Stimulated activated CD4-positive, alpha-beta T cell treated with anti-CD3 and anti-CD28 coated beads, Interleukin-12 subunit alpha, Interleukin-12 subunit beta, amount 100 ng/mL, for 48 hours (primary cell): ENCODE measurements at places on chromosomes 5 and 9.
A peak's percentile ranks its signal among the peaks of the same experiment; 100 is the strongest.

DNA sequence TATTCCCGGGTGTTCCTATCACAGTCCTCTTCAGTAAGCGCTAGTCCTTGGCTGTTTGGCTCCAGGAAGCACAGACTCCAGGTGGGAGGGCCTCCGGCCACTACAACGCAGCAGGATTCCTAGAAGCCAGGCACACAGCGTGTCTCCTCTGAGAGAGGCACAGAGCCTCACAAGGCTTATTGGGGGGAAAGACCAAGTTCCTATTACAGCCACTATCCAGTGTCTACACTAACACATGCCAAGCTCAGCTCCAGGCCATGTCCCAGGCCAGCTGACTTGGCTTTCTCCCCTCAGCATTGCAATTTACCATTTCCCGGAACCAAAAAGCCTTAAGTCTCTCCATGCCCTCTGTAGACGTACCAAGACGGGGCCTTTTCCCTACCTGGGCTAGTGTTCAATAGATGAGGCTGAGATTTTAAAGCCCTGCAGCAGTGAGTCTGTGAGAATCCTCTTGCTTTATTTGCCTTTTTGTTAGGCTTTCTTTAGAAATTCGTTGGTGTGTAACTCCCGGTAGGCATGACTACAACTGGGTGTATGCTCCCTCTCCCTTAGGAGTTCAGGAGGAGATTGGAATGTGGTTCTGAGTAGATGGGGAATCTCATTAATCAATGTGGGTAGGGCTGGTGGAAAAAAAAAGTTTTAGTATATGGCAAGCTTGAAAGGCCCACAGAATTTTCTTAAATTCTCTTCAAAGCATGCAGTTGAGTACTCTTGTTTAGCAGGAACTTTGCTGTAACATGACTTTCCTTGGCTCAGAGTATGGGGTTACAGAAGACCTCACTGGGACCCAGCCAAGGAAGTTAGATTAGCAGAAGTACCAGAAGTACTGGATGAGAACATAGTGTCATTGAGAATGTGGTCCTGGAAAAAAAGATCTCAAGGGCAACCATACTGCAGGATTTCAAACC, 84.3 kb upstream of the SLC1A3 start:
- no peak for DNase-seq

- DNase-seq: no peak
Measured at GRCh38 chr9:121286688-121286972, 18.7 kb downstream of the GSN start.

DNA sequence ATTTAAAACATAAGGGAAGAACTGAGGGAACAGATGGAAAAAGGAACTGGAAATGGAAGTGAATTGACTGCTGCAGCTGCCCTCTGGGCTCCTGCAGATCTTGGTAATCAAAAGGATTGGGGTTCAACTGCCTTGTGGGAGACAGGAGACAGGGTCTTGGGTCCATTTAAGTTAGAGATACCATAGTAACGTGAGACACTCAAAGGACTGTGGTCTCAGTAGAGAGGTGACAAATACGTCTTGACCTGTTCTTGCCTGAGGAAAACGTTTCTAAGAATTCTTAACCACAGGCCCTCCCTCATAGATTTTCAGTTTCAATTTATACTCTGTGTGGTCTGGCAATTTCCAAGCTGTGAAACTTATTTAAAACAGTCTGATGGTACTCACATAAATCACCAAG, 100.8 kb upstream of the DHFR start:
- DNase-seq: no peak

- DNase-seq: no peak
Measured at GRCh38 chr9:131240047-131240921, 36.0 kb downstream of the FAM78A start.

DNA sequence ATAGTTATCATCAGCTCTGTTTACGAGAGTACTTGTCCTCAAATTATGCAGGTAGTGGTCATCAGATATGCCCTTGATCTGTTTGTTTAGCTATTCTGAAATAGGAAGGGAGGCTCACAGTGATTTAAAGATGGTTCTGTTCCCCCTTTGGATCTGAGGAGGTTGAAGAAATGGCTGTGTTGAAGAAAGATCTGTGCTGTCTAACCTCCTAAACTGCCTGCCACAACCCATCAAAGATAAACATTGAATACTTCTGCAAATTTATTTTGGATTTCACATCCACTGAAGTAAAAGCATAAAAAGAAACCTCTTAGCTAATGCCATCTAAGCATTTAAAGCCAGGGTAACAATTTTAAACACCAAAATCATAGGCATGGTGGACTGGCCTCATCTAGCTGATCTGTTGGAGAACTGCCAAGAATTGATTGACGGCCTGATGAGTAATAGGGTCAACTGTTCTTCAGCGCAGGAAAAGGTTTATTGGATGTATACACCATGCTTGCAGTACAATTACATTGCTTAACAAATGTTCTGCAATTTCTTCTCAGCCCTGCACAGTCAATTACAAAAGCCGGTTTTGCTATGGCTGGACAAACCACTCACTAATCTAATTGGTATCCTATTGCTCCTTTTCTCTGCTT, 97.6 kb downstream of the SEMA6A start:
- no peak for DNase-seq

DNA sequence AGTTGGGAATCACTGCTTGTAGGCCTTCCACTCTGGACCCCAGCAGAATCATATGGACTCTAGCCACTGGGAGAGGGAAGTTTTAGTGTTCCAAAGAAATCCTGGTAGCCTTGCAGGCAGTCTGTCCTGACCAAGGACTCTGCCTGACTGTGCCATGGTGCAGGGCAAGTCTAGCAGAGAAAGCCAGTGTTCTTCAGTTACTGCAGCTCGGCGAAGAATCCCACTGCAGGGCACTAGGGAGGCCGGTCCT, 20.3 kb upstream of the MATR3 start:
- no peak for DNase-seq

- DNase-seq: no peak
Measured at GRCh38 chr9:77175151-77175550, 2.2 kb upstream of the VPS13A start.

- DNase-seq: no peak
Measured at GRCh38 chr5:103016167-103016566, 103.8 kb downstream of the GIN1 start.

DNA sequence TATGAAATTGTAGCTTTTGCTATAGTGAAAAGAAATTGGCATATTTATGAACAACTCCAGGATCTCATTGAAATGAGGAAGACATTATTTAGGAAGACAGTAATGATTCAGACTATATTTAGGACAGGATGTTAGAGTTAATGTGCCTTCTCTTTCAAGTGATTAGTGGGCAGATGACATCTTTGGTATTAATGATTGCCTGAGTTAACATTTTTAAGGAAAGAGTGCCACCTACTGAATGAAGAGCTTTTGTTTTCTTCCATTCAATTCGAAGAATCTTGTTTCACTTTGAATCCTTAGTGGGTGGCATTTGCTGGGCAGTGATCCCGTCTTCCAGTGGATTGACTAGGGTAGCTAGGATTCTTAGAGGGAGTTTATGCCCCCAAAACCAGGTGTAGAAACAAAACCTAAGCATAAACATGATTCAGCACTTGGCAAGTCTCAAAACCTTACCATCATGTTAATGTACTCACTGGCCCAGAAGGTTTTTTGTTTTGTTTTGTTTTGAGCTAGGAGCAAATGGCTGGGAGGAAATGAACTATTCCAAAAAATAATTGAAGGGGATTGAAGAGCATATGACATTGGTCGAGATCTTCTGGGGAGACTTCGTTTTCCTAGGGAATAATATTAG, 23.2 kb downstream of the MAP3K1 start:
- DNase-seq: no peak

GRCh38 chr5:124662181-124662781, 84.2 kb downstream of the ZNF608 start:
- DNase-seq: no peak

- DNase-seq: no peak
Measured at GRCh38 chr5:100553209-100553608, 18.0 kb downstream of the FAM174A start.

- DNase-seq: no peak
Measured at GRCh38 chr5:125236007-125236406, 489.6 kb upstream of the ZNF608 start.

DNA sequence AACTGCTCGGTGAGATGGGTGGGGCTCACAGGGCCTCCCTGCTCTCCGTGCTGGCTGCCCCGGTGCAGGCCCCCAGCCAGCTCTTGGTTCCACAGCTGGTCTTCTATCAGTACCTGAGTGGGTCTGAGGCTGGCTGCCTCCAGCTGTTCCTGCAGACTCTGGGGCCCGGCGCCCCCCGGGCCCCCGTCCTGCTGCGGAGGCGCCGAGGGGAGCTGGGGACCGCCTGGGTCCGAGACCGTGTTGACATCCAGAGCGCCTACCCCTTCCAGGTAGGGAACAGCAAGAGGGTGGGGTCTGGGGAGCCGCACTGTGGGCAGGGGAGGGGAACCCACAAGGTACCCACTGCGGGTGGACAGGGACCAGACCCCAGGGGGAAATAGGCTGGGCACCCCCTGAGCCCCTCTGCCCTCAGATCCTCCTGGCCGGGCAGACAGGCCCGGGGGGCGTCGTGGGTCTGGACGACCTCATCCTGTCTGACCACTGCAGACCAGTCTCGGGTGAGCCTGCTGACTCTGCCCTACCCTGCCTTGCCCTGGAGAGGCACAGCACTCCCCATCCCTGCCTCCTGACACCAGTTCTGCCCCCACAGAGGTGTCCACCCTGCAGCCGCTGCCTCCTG, 2.8 kb downstream of the MAMDC4 start:
- no peak for DNase-seq

GRCh38 chr5:8516356-8516755, 647.4 kb downstream of the MTRR start:
- DNase-seq: no peak

GRCh38 chr5:124642151-124642550, 104.3 kb downstream of the ZNF608 start:
- no peak for DNase-seq

GRCh38 chr9:136798708-136799078, 2.6 kb downstream of the CCDC183 start:
- no peak for DNase-seq

GRCh38 chr9:104313396-104314110, 190.5 kb upstream of the OR13F1 start:
- DNase-seq: no peak

- no peak for DNase-seq
Measured at GRCh38 chr5:146718609-146719008, 159.9 kb downstream of the PPP2R2B start.

DNA sequence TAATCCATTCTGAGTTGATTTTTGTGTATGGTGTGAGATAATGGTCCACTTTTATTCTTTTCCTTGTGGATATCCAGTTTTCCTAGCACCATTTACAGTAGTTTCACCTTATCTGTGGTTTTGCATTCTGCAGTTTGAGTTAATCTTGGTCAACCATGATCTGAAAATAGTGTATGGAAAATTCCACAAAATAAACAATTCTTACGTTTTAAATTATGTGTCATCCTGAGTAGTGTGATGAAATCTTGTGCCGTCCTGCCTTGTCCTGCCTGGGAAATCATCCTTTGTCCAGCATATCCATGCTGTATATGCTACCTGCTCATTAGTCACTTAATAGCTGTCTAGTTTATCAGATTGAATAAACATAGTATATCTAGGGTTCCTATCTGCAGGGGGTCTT, 42.1 kb downstream of the CDC42SE2 start:
- no peak for DNase-seq

DNA sequence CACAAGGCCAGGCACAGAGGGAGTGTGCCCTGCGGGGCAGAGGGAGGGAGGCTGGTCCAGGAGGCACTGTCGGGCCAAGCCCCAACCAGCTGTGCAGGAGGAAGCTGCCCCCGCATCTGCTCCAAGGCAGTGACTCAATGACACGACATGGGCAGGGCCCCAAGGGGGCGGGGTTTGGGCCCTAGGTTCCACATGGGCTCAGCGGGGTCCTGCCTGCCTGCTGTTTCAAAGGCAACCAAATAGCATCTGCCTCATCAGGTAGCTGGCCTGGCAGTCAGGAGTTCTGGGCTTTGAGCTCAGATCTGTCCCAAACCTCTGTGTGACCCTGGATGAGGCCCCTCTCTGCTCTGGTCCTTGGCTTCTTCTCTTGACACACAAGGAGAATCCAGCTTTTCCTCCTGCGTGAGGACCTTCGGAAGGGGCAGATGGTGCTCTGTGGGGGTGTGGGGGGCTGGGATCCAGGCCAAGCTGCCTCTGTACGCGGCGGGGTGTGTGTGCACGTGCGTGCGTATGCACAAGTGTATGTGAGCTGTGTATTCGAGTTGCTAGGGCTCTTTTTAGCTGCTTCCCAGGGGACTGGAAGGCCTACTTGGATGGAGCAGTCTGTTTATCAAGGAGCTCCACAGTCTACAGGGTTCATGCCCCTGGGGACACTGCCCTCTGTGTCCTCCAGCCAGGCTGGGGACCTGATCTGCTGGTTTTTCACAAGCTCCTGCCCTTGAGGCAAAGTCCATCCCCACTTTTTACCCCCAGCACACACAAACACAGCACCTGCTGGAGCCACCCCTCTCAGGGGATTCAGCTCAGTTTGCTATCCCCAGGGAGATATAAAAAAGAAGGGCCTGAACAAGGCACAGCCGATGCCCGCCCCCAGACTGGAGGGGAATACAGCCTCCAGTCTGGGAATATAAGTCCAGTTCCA, 138.9 kb downstream of the RGS3 start:
- peak; percentile 55 for DNase-seq

GRCh38 chr9:95620314-95620713, 103.5 kb upstream of the PTCH1 start:
- no peak for DNase-seq

DNA sequence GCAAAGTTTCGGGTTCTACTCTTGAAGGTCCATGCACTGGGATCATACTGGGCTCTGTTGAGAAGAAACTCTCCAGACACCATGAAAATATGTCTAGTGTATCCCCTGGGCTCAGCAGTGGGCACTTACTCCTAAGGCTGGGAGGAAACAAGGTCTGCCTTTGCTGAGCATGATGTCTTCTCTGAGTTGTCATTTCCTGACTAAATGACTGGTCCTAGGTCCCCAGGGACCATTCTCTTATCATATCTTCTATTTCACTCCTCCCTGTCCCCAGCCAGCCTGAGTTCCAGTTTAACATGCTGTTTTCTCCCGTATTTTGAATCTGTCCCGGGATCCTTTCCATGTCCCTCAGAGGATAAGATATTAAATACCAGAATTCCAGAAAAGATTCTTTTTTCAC, 225.4 kb downstream of the MTRR start:
- no peak for DNase-seq

- DNase-seq: no peak
Measured at GRCh38 chr9:95937131-95937530, 61.6 kb downstream of the ERCC6L2 start.

DNA sequence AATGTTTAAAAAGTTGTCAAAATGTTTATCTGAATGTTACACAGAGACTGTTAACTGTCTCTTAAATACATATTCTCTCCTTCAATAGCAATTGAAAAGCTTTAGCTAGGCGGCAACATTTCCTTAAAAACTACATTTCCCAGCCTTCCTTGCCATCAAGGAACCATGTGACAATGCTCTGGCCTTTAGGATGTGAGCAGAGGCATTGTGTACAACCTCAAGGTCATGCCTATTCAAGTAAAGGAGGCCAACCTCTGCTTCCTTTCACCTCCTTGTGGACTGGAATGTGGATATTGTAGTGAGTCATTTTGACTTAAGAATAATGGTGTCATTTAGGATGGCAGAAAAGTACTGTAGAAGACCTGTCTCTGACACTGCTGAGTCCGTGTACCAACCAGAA, 23.7 kb upstream of the MROH2B start:
- DNase-seq: no peak
